NCI-H2171 treated with DMSO at 0.1 percent for 48 hours (cell line): ENCODE measurements at places on chromosomes 5 and 9.

GRCh38 chr5:24112420-24112819 lies 532.4 kb downstream of the CDH10 start:
- DNase-seq, result no peak

DNA sequence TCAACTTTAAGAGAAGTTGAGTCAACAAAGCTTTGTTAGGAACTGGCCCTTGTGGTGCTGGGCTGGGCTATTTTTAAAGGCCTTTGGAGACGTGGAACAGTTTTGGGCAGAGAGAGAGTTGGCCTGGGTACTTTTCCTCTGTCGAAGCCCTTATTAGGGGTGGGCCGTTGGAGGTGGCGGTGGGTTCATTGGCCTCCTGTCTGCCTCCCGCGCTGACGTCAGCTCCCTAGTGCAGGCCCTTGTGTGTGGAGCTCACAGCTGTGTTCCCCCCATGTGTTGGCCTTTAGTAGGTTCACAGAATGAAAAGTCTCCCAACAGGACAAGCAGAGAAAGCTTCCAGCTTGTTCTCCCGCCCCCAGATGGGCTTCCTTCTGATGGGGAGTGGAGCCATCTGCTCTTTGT lies 2.7 kb downstream of the NCS1 start:
- DNase-seq, result no peak

DNA sequence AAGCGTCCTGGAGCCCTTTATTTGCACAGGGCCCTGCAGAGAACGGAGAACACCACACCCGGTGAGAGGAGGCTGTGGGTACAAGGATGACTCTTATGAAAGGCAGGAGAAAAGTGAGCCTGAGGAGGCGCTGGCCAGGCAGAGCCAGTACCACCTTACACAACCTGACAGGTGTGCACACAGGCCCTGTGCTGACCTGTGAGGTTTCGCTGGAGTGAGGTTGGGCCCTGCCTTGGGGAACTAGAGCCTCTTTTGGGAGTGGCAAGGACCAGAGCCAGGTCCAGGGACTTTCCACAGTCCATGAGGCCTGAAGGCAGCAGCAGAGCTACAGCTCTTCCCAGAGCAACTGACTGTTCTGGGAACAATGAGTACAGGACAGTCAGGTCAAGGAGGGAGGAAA lies 3.1 kb downstream of the SRD5A1 start:
- no peak for DNase-seq

DNA sequence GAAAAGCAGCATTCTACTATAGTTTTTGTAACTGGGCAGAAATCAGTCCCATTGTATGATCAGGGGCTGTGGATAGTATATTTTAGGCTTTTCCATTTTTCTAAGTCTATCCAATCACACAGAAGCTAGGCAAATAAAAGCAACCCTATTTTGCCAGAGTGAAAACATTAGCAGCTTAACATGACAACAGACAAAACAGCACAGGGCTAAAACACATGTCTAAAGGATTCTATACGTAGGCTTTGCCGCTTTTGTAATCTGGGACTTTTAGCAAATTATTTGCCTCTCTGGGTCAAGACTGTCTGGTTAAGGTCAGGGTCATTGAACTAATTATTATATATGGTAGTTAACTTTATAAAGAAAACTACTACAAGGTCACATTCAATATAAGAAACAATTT lies 4.2 kb downstream of the MARCHF3 start:
- DNase-seq, result no peak
